ENCODE measurements at places on chromosomes 7 and 10.

DNA sequence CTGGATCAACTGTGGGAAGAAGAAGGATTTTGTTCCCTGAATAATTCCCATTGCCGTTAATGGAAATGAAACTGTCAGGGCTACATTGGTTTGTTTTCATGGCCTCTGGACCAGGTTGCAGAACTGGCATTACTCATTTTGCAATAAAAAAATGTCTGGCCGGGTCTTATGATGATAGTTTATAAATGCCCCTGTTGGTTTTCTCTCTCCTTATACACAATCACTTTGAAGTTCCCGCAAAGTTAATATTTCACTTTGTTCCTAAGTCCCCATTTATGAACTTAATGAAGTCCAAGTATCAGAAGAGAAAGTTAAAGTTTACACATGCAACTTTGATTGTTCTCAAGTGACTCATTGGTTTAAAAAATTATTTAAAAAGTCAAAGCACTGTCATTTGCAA lies 150.7 kb upstream of the PRR15 start:
- no peak for DNase-seq

- no peak for DNase-seq
Observed at GRCh38 chr7:133985300-133985699, 141.8 kb upstream of the LRGUK start.

- DNase-seq = no peak
Observed at GRCh38 chr10:6177880-6178281, 24.9 kb upstream of the PFKFB3 start.

- DNase-seq = no peak
Observed at GRCh38 chr7:31982962-31983361, 87.2 kb downstream of the PDE1C start.

- DNase-seq = no peak
Observed at GRCh38 chr7:122597277-122597676, 101.6 kb downstream of the RNF133 start.

- DNase-seq = no peak
Observed at GRCh38 chr10:78248651-78249464, 215.2 kb downstream of the RPS24 start.

DNA sequence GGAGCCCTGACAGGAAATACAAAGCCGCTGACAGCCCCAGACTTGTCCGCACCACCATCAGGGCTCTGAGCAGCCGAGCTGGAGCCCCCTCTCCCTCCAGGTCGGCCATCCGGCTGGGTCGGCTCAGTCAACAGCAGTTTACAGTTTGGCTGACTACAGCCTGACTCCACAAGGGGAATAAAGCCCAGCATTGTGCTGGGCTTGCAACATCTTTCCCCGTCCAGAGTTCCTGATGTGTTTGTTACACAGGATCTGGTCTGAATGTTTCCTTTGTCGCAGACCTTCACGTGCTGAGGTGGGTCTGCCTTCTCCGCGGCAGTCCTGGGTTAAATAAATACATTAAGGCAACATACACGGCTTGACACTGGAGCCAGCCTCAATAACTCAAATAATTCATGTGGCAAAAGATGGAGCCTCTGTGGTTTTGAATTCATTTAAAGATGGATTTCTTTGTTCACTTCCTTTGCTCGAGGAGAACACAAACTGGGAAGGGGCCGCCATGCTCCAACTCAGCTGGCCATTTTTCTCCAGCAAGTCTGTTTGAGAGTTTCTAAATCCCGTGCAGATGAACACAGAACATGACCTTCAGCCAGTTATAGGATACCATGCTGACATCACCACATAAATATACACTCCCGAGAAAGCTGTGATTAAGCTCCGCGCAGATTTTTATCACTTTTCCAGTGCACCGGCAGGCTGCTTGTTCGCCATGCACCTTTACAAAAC lies 192.1 kb downstream of the WDR11 start:
- DNase-seq = no peak

All from GM19239 (cell line).